Neural progenitor cell (in vitro differentiated cells): ENCODE measurements at places on chromosomes 6 and 20. TPM values are rescaled to one million over a fixed set of nuclear protein-coding genes. Genes with fewer than 3 reads are reported as not detected.

- H3K27ac ChIP-seq = no peak overlapping the region
- H3K4me3 ChIP-seq = no peak overlapping the region
- H3K4me1 ChIP-seq = peaks cover 16% of the 10 kb centered on the region
- H3K36me3 ChIP-seq = no peaks in the 10 kb centered on the region
- no peak for DNase-seq
Measured at GRCh38 chr20:33065785-33066184, 12.1 kb downstream of the BPIFB3 start.

The CAPN11 gene
- 0.40 and 0.49 TPM in 2 replicates for total RNA-seq

GRCh38 chr20:8073024-8073832 lies 53.7 kb upstream of the TMX4 start:
- no peak for DNase-seq
- H3K27me3 ChIP-seq = no peaks in the 10 kb centered on the region
- no peaks in the 10 kb centered on the region for H3K36me3 ChIP-seq
- no peak overlapping the region for H3K27ac ChIP-seq
- no peaks in the 10 kb centered on the region for H3K4me1 ChIP-seq

- no peak overlapping the region for H3K4me3 ChIP-seq
- no peak for DNase-seq
- no peak overlapping the region for H3K27ac ChIP-seq
- H3K27me3 ChIP-seq = no peaks in the 10 kb centered on the region
- H3K36me3 ChIP-seq = peaks cover 4% of the 10 kb centered on the region
Measured at GRCh38 chr6:52201046-52201445, 14.9 kb downstream of the IL17A start.

- H3K36me3 ChIP-seq = no peaks in the 10 kb centered on the region
- no peak for DNase-seq
Measured at GRCh38 chr20:43839793-43840199, 74.9 kb upstream of the TOX2 start.

The ZMYND8 gene
- total RNA-seq = 59.0 and 59.4 TPM in 2 replicates

DNA sequence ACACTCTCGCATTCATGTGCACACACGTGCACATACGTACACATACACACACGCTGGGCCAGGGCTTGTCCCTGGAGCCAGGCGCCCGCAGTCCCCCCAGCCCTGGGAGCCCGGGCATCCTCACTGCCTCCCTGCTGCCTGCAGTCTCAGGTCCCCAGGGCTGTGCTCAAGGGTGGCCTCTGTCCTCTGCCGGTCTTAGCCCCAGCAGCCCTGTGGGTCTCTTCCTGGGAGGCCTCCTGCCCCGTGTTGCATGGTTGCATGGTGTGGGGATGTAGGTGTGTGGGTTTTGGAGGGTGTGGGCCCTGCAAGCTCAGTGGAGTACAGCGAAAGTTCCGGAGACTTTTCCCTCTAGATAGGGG lies 101.5 kb downstream of the TMEM242 start:
- no peak overlapping the region for H3K27ac ChIP-seq
- no peaks in the 10 kb centered on the region for H3K4me1 ChIP-seq
- H3K27me3 ChIP-seq = no peaks in the 10 kb centered on the region
- no peak overlapping the region for H3K4me3 ChIP-seq
- H3K36me3 ChIP-seq = no peaks in the 10 kb centered on the region

The GSTA2 gene
- not detected in 2 replicates for total RNA-seq

DNA sequence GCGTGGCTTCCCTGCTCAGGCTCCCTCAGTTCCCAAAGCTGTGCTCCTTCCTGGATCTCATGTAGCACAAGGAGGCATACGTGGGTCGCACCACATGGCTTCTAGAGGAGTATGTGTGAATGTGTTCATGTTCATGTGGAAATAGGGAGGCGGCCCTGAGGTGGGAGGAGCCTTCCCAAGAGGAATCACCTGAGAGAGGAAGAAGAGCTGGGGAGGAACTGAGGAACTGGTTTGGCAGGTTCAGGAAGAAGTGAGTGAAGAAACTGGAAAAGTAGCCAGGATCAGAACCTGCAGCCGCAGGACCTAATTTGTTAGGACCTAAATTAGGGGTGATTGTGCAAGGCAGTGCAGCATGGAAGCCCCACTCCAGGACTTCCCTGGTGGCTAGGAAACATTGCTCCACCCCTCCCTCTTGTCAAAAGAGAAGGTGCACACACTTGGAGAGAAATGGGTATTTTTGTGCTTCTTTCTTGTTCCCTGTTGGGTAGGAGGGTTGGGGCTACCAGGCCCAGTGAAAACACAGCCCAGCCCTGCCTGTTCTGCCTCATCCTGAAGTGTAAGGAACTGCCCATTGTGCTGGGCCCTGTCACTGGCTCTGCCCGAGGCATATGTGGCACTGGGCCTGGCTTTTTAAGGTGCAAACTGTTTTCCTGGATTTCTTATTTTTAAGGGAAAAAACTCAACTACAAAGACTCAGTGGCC lies 20.7 kb downstream of the SYNJ2 start:
- no peaks in the 10 kb centered on the region for H3K27me3 ChIP-seq
- DNase-seq = no peak
- H3K4me3 ChIP-seq = no peak overlapping the region

The POM121L2 gene
- total RNA-seq = not detected in 2 replicates

DNA sequence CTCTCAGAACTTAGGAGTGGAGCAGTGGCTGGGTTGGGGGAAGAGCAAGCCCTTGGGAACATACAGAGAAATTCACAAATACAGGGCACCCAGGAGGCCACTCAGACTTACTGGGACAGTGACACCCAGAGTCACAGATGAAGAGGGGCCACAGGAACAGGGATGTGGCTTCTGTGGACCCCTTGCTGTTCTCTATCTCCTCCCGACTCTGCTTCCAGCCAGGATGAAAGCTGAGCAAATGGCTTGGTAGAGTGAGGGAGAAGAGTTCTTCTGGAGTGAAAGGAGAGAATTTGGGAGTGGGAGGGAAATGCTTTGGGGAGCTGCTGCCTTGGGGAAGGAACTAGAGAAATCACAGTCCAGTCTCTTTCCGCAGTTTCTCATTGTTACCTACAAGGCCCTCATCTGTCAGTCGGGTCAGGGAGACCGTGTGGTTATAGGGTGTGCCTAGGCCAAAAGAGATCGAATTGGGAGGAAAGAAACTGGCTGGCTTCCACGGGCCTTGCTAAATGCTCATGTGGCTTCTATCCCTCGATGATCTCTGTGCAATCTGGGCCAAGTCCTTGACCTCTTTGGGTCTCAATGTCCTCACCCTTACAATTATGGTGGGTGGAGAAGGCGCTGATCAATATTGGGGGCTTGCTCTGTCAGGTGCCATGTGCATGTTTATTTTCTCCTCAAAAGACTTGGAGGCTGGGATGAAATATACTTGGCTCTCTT lies 17.0 kb downstream of the FOXP4 start:
- peaks cover 34% of the 10 kb centered on the region for H3K4me1 ChIP-seq
- H3K27me3 ChIP-seq = no peaks in the 10 kb centered on the region
- no peaks in the 10 kb centered on the region for H3K36me3 ChIP-seq
- H3K27ac ChIP-seq = no peak overlapping the region

GRCh38 chr6:17297271-17298080 lies 16.3 kb downstream of the RBM24 start:
- no peaks in the 10 kb centered on the region for H3K4me1 ChIP-seq
- H3K4me3 ChIP-seq = no peak overlapping the region
- no peak for DNase-seq
- H3K27ac ChIP-seq = no peak overlapping the region

DNA sequence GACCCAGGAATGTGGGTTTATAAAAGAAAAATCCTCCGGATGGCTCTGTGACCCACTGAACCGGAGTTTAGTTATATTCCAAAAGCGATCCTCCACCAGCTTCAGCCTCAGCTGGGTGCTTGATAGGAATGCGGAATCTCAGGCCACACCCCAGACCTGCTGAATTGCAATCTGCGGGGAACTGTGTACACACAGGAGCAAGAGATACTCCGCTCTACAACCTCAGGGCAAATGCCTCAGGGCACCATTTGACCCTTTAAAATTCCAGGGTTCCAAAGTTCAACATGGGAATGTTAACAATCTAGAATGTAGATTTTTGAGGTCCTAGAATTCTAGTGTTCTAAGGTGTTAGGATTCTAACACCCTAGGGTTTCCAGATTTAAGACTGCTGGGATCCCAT lies 10.8 kb downstream of the BPIFA2 start:
- H3K27ac ChIP-seq = no peak overlapping the region
- no peaks in the 10 kb centered on the region for H3K36me3 ChIP-seq
- H3K4me3 ChIP-seq = no peak overlapping the region

The CRISP3 gene
- not detected in 2 replicates for total RNA-seq

- no peak overlapping the region for H3K27ac ChIP-seq
- no peak overlapping the region for H3K4me3 ChIP-seq
- H3K36me3 ChIP-seq = no peaks in the 10 kb centered on the region
- H3K4me1 ChIP-seq = peaks cover 9% of the 10 kb centered on the region
- DNase-seq = no peak
Measured at GRCh38 chr20:3728354-3728753, 4.1 kb upstream of the HSPA12B start.

The LY6G5B gene
- 2.8 and 8.6 TPM in 2 replicates for total RNA-seq

DNA sequence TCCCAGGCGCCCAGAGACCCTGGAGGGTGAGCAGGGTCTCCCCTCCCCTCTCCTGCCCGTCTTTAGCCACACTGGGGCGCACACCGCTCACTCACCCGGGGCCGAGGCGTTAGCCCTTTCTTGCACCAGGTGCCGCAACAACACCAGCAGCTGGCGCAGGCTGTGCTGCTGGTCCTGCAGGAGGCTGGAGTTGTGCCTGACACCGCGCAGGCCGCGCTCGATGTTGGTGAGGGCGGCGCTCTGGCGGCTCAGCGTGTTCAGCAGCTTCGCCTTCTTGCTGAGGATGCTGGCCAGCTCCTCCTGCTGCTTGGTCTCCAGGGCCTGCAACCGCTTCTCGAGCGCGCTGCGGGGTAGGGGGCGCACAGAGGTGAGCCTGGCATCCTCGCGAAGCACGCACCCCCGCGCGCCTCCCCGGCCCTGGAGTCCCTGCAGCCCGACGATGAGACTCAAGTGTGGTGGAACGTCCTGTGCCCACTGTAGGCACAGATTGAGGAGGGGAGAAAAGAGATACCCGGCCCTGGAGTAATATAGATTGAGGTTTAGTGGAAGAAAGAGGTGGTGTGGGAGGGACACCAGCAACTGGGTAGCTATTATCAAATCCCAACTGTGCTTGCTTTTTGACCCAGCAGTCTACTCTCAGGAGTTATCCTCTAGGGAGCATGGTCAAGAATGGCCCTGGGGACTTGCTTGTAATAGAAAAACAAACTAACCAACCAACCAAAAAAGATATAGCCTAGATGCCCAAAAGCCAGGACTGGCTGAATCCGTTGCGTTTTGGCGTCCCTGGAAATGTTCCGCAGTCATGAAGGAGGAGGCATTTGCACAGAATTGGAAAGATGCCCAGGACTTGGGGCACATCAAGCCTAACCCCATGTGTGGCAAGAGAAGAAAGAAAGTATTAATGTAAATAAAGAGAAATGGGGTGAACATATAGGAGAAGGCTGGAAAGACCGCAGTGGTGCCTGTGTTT lies 30.9 kb downstream of the ANGPT4 start:
- DNase-seq = peak; percentile 94
- no peak overlapping the region for H3K27ac ChIP-seq
- H3K4me3 ChIP-seq = no peak overlapping the region

DNA sequence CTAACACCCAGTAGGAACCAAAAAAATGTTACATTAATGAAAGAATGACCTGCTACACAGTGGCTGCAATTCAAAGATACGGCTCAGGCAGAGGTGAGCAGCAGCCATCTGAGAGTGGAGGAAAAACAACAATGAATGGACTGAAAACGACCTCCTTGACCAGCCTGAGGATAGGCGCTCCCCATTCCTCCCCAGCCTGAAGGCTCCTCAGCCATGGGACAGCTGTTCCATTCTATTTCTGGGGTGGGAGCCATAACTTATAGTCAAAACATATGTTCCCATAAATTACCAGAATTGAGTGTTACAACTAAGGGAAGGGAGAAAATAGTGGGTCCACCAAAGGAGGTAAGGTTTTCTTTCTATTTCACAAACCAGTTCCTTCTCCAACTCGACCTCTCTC lies 27.2 kb downstream of the FYN start:
- no peaks in the 10 kb centered on the region for H3K27me3 ChIP-seq
- peaks cover 78% of the 10 kb centered on the region for H3K4me1 ChIP-seq
- H3K27ac ChIP-seq = peak overlapping the region; percentile 69
- no peaks in the 10 kb centered on the region for H3K36me3 ChIP-seq
- DNase-seq = no peak
- H3K4me3 ChIP-seq = no peak overlapping the region

- H3K27me3 ChIP-seq = no peaks in the 10 kb centered on the region
- H3K36me3 ChIP-seq = no peaks in the 10 kb centered on the region
- peak overlapping the region; percentile 13 for H3K4me3 ChIP-seq
- peak overlapping the region; percentile 66 for H3K27ac ChIP-seq
- no peak for DNase-seq
Measured at GRCh38 chr20:57212534-57213276, 53.7 kb downstream of the BMP7 start.

DNA sequence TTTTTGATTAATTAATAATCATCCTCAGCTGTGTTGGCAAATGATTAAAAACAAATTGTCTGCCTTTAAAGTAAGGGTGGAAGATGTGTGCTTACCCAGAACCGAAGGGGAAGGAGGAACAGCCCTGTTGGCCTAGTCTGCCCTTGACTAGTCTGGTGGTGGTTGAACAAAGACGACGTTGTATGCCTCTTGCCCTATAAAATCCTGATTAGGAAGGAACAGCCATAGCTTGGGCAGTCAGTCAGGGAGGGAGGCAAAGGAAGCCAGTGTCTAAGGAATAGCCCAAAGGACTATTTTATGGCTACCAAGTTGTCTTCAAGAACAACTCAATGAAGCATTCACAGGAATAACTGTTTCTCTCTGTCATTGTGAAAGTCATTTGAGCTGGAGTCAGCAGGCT lies 70.7 kb downstream of the PRDM1 start:
- no peak for DNase-seq
- no peaks in the 10 kb centered on the region for H3K36me3 ChIP-seq
- H3K27me3 ChIP-seq = no peaks in the 10 kb centered on the region

The MYT1 gene
- total RNA-seq = 1.2 and 1.5 TPM in 2 replicates
